ENCODE measurements at places on chromosomes 2 and 18. TPM values are rescaled to one million over a fixed set of nuclear protein-coding genes. Genes with fewer than 3 reads are reported as not detected.

GRCh38 chr2:111634995-111635538 lies 248.9 kb downstream of the ANAPC1 start:
- DNase-seq, result no peak
- H3K27me3 ChIP-seq, result no peaks in the 10 kb centered on the region
- no peaks in the 10 kb centered on the region for H3K36me3 ChIP-seq
- H3K4me1 ChIP-seq, result no peaks in the 10 kb centered on the region

DNA sequence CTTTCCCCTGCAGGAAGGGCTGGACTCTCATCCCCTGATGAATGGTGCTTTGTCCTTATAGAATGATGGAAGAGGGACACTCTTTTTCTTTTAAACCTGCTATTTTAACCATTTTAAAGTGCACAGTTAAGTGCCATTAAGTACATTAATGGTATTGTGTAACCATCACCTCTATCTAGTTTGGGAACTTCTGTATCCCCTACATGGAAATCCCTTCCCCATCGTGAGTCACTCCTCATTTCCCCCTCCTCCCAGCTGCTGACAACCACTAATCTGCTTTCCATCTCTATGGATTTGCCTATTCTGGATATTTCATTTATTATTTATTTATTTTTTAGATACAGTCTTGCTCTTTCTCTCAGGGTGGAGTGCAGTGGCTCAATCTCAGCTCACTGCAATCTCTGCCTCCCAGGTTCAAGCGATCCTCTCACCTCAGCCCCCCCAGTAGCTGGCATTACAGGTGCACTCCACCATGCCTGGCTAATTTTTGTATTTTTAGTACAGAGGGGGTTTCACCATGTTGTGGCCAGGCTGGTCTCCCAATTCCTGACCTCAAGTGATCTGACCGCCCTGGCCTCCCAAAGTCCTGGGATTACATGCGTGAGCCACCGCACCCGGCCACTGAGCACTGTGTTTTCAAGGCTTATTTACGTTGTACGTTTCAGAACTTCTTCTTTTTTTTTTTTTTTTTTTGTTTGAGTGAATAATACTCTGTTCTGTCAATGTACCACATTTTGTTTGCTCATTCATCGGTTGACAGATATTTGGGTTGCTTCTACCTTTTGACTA lies 15.8 kb downstream of the DGKD start:
- H3K27ac ChIP-seq, result no peak overlapping the region
- H3K4me1 ChIP-seq, result no peaks in the 10 kb centered on the region
- H3K36me3 ChIP-seq, result no peaks in the 10 kb centered on the region

DNA sequence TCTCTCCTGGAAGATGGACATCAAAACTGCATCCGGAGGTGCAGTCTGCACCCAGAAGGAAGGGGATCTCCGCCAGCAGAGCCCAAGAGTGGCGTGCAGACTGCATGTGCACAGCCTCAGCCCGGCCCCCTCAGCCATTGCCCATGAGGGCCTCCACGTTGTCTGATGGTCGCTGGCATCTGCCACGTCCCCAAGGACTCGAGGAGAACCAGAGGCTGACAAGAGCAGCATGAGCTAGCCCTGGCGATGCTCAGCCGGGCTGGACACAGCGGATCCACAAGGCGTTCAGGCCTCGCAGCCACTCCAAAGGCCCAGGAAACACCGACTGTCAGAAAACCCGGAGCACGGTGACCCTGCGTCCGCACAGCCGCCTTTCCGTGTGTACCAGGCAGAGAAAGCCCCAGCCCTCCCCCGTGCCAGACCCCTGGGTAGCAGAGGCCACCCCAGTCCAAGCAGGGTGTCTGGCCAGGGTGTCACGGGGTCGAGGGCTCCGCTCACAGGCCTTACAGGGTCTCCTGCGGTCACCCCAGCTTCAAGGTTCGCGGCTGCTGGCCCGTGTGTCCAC lies 48.3 kb downstream of the SLC66A2 start:
- no peaks in the 10 kb centered on the region for H3K27me3 ChIP-seq
- no peak overlapping the region for H3K4me3 ChIP-seq
- no peak overlapping the region for H3K27ac ChIP-seq
- no peaks in the 10 kb centered on the region for H3K36me3 ChIP-seq
- no peak for DNase-seq

DNA sequence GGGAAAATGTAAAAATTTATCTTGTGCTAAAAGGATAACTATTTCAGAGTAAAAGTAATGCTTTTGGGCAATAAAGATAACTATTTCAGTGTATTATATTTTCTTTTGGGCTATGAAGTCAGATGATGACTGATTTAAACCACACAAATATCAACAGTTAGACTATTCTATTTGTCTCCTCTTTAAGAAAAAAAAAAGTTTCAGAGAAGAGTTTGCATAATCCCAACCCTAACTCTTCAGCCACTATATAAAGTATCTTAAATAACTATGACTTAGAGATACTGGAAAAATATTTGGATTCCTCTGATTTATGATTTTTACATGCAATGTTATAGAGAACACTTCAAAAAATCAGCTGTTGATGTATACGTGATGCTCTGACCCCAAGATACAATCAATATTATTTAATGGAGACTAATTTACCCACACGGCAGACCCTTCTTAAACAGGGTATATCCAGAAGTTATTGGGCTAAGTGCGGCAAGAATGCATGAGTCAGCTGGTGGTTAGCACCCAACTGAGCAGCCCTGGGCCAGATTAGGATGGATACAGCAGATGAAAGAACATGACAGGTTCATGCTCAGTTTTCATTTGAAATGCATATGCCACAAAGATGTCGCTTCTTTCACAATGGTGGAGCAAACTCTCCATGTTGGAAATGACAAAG lies 279.0 kb downstream of the AFF3 start:
- no peaks in the 10 kb centered on the region for H3K36me3 ChIP-seq
- H3K27me3 ChIP-seq, result no peaks in the 10 kb centered on the region
- H3K4me1 ChIP-seq, result 0 out of 2 replicates have a peak, but pooled peaks cover 3% of the 10 kb centered on the region
- DNase-seq, result no peak

GRCh38 chr18:61893971-61894750 lies 1.4 kb upstream of the RNF152 start:
- H3K27ac ChIP-seq, result no peak overlapping the region
- H3K4me1 ChIP-seq, result peaks cover 12% of the 10 kb centered on the region
- H3K36me3 ChIP-seq, result no peaks in the 10 kb centered on the region

- no peaks in the 10 kb centered on the region for H3K27me3 ChIP-seq
- H3K36me3 ChIP-seq, result no peaks in the 10 kb centered on the region
- peak overlapping the region; percentile 94 for H3K27ac ChIP-seq
These were observed 25.8 kb upstream of the RAB10 start for GRCh38 chr2:26008095-26008494.

DNA sequence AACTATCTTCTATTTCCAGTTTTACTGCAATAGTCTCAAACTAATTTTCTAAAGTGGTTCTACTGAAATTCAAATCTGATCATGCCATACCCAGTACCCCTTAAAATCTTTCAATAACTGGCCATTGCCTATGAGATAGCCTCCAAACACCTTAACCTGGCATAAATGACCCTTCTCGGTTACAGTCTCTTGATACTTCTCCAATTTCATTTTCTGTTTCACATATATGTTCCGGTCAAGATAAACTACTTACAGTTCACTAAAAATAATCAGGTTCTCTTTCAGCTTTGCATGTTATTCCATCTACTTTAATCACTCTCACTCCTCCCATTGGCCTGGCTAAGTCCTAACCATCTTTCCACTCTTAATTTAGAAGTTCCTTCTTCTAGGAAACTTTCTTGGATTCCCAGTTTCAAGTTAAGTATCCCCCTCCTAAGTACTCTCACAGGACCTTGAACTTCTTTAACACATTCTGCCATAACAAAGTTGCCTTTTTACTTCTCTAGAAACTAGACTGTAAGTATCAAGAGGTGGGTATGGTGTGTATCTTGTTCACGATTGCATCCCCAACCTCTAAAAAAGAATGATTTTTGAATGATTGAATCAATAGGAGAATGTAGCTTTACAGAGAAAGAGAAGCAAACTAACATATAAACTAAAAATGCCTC lies 110.2 kb upstream of the RBBP8 start:
- no peaks in the 10 kb centered on the region for H3K27me3 ChIP-seq
- no peak overlapping the region for H3K27ac ChIP-seq
- peaks cover 39% of the 10 kb centered on the region for H3K4me1 ChIP-seq
- H3K36me3 ChIP-seq, result no peaks in the 10 kb centered on the region
- no peak overlapping the region for H3K4me3 ChIP-seq
- no peak for DNase-seq

- H3K36me3 ChIP-seq, result no peaks in the 10 kb centered on the region
- H3K27me3 ChIP-seq, result no peaks in the 10 kb centered on the region
- H3K27ac ChIP-seq, result no peak overlapping the region
- DNase-seq, result peak; percentile 54
- no peak overlapping the region for H3K4me3 ChIP-seq
These were observed 26.8 kb downstream of the SULT1C2 start for GRCh38 chr2:108315444-108315934.

Gene DYSF
- total RNA-seq, result 13.0 TPM

All from PC-3 (cell line).